ENCODE measurements at places on chromosomes 5 and 9. TPM values are rescaled to one million over a fixed set of nuclear protein-coding genes. Genes with fewer than 3 reads are reported as not detected.

- DNase-seq, result no peak
Observed at GRCh38 chr9:29245351-29245750, 1672.1 kb upstream of the C9orf72 start.

The TIMD4 gene
- 27.3 TPM for total RNA-seq

- DNase-seq, result no peak
Observed at GRCh38 chr9:129428864-129429577, 191.9 kb downstream of the C9orf50 start.

DNA sequence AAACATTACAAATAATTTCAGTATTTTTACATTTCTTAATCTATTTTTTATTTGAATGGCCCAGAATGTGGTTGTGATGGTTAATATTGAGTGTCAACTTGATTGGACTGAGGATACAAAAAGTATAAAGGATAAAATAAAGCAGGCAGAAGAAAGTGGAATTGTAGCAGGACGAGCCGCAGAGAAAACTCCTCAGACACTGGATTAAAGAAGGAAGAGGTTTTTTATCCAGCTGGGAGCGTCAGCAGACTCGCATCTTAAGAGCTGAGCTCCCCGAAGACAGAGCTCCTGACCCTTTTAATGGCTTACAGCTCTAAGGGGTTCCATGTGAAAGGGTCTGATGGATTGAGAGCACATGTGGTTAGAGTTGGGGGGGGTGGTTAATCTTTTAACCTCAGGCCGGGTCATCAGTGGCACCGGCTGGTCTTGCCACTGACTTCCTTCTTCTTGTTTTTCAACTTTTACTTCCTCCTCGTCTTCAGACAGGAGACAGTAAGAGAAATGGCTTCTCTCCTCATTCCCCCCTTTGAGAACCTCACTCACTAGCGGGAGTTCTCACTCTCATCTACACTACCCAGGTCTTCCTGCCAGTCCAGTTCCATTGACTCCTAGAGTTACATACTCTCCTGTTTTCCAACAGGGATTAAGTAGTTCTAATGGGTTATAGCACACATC, 80.0 kb downstream of the TMEM161B start:
- no peak for DNase-seq

GRCh38 chr5:40985501-40985900, 76.2 kb downstream of the C7 start:
- no peak for DNase-seq

The NUTM2G gene
- total RNA-seq, result not detected

- DNase-seq, result no peak
Observed at GRCh38 chr9:86408121-86408520, 53.9 kb upstream of the TUT7 start.

- DNase-seq, result no peak
Observed at GRCh38 chr9:98523231-98523901, 185.4 kb downstream of the GABBR2 start.

DNA sequence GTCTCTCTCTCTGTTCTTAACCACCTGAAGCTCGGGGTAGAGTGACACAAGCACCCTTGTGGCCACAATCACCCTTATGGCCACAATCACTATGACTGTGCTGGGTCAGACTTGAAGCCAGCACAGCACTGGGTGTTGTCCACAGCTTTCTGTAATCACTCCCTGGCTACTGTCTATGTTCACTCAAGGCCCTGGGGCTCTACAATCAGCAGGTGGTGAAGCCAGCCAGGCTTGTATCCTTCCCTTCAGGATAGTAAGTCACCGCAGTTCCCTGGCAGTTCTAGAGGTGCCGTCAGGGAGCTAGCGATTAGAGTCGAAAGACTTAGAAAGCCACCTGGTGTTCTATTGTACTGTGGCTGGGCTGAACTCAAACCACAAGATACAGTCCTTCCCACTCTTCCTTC, 44.2 kb downstream of the GDA start:
- DNase-seq, result no peak

DNA sequence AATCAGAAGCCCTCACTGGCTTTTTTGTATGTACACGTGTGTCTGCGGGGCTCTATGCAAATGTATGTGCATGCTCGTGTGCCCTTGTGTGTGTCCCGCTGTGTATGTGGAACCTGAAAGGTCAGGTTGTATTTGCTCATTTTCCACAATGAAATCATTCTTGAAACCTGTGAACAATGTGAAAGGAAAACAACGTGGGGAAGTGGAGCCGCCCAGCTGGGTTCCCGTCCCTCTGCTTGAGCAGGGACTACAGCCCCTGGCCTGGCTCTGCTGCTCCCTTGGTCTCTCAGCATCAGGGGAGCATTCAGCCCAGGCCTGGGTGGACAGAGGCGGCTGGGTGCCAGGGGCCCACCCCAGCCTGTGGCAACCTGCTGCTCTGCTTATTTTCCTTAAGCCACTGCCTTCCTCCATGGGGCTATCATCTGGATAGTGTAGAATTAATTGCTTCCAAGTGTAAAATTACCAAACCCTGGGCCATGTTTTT, 3.0 kb downstream of the ECSCR start:
- DNase-seq, result no peak

The CCDC107 gene
- total RNA-seq, result 20.6 TPM

The FRRS1L gene
- total RNA-seq, result not detected

The SPATA31D4 gene
- total RNA-seq, result not detected

- no peak for DNase-seq
Observed at GRCh38 chr9:75418518-75418917, 330.2 kb downstream of the OSTF1 start.

DNA sequence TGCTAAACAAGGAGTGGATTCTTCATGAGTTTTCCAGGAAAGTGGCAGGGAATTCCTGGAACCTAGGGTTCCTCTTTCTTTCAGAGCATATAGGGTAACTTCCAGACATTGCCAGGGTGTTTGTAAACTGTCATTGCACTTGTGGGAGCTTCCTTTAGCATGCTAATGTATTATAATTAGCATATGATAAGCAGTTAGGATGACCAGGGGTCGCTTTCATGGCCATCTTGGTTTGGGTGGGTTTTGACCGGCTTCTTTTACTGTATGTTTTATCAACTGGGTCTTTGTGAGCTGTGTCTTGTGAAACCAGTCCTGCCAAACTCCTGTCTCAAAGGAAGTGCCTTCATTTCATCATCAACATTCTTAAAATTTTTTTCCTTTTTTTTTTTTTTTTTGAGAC, 11.9 kb upstream of the MELK start:
- no peak for DNase-seq

The AK3 gene
- total RNA-seq, result 23.9 TPM

GRCh38 chr9:128947277-128947526, 201 bp downstream of the DOLK start:
- no peak for DNase-seq

- DNase-seq, result no peak
Observed at GRCh38 chr5:66241136-66241825, 97.2 kb downstream of the SREK1 start.

DNA sequence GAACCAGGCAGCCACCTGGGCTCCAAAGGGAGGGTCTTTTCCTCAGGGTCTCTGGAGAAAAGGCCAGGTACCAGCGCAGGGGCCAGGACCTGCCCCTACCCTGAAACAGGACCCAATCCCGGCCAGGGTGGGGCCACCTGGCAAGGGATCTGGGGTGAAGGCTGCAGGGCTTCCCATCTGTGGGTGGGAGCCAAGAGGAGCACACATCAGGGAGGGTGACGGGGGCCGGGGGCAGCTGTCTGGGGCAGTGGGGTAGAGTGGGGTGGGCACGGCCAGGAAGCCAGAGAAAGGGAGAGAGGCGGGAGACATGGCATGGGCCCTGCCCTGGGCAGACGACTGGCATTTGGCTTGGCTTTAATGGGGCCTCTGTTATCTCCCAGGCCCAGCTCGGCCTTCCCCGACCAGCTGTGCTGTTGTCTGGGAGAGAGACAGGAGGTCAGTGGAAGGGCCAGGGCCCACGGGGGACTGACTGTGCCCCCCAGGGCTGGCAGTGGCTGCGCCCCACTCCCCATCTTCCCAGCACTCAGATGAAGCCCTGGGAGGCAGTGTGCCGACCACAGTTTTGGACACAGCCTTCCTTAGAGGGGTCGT, 57.2 kb upstream of the RNF130 start:
- DNase-seq, result no peak

DNA sequence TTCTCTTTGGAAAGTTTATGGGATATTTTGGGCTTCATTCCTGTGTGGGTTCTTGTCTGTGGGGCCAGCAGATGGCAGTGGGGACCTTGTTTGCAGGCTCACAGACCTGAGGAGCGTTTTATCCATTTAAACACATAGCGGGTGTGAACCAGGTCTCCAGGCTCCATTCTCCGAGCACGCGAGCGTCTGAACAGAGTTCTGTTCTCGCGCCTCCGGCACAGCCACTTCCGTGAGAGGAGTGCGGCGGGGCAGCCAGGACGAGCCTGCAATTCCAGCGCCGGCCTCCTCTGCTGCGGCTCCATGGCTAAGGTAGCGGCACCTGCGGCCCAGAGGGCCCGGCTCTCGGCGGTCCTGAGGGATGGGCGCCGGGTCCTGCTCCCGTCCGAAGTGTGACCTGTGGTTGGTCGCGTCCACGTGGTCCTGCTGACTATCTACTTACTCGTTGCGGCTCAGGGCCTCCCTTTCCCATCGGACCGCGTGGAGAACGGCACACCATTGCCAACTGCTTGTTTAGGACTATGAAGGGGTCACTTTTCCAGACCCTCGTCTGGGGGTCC, 7.3 kb downstream of the NRARP start:
- no peak for DNase-seq

DNA sequence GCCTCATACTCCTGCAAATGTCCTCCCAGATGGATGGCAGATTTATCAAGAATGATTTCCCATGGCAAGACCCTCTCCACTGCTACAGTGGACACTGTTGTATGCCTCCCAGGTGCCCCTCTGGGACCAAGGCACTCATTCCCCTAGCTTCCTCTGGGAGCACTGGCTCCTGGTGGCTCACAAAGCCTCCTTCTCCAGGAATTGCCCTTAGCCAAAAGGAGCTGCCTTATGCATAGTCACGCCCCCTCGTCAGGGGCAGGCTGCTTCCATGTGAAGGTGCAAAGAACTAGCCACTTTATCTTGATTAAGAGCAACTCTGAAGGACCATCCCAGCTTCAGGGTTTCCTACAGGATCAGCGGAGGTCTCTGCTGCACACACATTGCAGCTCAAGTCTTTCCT, 358.1 kb downstream of the CDK5RAP2 start:
- no peak for DNase-seq

The IFNB1 gene
- 0.23 TPM for total RNA-seq

The GHR gene
- not detected for total RNA-seq

- DNase-seq, result no peak
Observed at GRCh38 chr9:138115506-138115905, 237.9 kb downstream of the CACNA1B start.

The RANBP17 gene
- total RNA-seq, result not detected

The CBY3 gene
- 0.66 TPM for total RNA-seq

The HMCN2 gene
- not detected for total RNA-seq

The GRIA1 gene
- total RNA-seq, result not detected

DNA sequence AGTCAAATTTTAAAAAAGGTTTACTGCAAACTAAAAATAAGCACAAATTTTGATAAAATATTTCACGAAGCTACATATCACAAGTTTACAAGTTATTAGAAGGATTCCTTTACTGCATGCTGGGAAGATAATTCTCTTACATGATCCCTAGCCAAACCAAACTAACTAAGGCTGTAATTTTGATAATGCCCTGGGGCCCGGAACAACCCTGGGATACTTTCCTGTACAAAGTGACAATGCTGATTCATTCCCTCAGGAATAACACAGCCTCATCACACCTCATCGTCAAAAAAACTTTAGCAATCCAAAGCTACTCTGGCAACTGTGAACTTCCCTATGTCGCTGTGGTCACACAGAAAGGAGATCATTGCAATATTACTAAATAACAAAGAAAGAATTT, 402.9 kb downstream of the RAB3C start:
- no peak for DNase-seq

The FABP6 gene
- not detected for total RNA-seq

GRCh38 chr9:128703616-128704355, 1.5 kb downstream of the PKN3 start:
- no peak for DNase-seq

- peak; percentile 31 for DNase-seq
Observed at GRCh38 chr9:129838707-129839259, 3.5 kb downstream of the USP20 start.

- no peak for DNase-seq
Observed at GRCh38 chr9:134214766-134215419, 50.5 kb upstream of the RNU6ATAC start.

DNA sequence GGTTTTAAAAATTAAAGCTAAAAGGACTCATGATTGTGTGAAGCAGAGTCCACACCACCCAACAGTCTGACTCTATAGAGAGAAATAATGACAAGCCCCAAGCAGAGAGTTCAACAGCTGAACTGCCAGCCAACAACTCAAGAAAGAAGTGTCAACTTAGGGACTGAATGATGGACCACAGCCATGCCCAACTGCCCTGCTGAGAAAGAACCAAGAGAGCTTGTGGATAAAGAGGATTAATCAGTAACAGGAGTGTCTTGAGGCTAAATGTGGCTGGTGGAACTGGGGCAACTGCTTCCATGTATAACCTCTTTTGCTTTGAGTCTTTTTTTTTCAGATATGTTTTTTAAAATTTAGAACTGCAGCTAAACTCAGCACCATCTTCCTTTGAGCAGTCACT, 109.3 kb downstream of the HSD17B3 start:
- no peak for DNase-seq

DNA sequence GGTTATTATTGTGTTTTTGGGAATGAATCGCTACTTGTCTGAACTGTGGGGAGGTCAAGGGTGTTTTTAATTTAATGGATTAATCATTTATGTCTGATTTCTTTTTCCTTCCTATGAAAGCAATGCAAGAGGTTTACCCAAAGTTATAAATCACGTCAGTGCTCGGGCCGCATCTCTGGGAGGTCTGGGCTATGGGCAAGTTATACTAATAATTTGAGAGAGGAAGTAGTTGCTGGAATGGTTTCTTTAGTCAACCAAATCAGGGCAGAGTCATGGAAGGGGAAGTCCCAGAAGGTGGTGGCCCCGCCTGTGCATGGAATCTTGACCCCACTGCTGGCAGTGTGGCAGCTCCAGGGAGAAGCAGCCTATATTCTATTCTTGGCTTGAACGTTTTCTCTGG, 180.2 kb downstream of the HSPA4 start:
- DNase-seq, result no peak

- DNase-seq, result no peak
Observed at GRCh38 chr5:168372356-168372946, 81.0 kb downstream of the WWC1 start.

The COL27A1 gene
- 7.4 TPM for total RNA-seq

The PSD2 gene
- not detected for total RNA-seq

The DOCK8 gene
- 122 TPM for total RNA-seq

GRCh38 chr5:27083449-27084415, 45.3 kb upstream of the CDH9 start:
- no peak for DNase-seq

GRCh38 chr9:76490249-76490990, 31.4 kb downstream of the GCNT1 start:
- no peak for DNase-seq

GRCh38 chr9:95024097-95024671, 293.3 kb downstream of the FANCC start:
- DNase-seq, result no peak

The EQTN gene
- total RNA-seq, result not detected

- DNase-seq, result peak; percentile 4
Observed at GRCh38 chr5:37738057-37738691, 101.7 kb downstream of the GDNF start.

The ZNF883 gene
- total RNA-seq, result not detected

The NIM1K gene
- 0.67 TPM for total RNA-seq

Measured in activated T-helper 1 cell treated with anti-CD3 and anti-CD28 coated beads, Interleukin-12 subunit alpha, Interleukin-12 subunit beta, Interleukin-2, Interleukin-4 antibody, amounts not matched to agents 30 ng/mL and 10 ng/mL and 1 ng/mL, durations not matched to agents 14 hours and 24 hours and 36 hours (primary cell).